ENCODE measurements at places on chromosomes 3 and 15. TPM values are rescaled to one million over a fixed set of nuclear protein-coding genes. Genes with fewer than 3 reads are reported as not detected.

Gene SLC25A36
- 86.7 TPM for total RNA-seq

GRCh38 chr3:63613561-63613960 lies 38.9 kb upstream of the SNTN start:
- no peak for DNase-seq

DNA sequence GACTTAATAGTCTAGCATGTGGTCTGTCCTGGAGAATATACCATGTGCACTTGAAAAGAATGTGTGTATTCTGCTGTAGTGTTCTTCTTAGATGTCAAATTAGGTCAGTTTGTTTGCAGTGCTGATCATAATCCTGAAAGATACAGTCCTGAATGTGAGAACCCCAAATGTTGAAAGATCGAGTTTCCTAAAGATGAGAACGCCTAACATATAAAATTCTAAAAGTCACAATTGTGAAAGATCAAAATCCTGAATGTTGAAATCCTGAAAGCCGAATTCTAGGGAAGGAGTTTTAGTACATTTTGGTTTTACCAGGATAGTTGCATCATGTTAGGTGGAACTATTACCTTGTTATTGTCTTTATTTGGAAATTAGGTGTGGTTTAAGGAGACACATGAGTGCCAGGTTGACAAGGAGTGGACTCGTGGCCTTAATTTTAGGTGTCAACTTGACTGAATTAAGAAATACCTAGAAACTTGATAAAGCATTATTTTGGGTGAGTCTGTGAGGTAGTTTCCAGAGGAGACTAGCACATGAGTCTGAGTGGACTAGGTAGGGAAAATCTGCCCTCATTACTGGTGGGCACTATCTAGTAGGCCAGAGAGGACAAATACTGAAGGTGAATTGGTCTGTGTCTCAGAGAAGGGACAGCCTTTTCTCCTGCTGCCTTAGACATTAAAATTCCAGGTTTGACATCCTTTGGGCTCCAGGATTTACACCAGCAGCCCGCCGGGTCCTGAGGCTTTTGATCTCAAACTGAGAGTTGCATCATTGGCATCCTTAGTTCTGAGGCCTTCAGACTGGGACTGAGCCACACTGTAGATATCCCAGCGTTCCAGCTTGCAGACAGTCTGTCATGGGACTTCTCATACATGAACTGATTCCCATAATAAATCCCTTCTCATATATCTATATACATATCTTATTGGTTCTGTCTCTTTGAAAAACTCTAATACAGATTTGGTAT lies 77.1 kb downstream of the LRRC28 start:
- DNase-seq, result no peak

DNA sequence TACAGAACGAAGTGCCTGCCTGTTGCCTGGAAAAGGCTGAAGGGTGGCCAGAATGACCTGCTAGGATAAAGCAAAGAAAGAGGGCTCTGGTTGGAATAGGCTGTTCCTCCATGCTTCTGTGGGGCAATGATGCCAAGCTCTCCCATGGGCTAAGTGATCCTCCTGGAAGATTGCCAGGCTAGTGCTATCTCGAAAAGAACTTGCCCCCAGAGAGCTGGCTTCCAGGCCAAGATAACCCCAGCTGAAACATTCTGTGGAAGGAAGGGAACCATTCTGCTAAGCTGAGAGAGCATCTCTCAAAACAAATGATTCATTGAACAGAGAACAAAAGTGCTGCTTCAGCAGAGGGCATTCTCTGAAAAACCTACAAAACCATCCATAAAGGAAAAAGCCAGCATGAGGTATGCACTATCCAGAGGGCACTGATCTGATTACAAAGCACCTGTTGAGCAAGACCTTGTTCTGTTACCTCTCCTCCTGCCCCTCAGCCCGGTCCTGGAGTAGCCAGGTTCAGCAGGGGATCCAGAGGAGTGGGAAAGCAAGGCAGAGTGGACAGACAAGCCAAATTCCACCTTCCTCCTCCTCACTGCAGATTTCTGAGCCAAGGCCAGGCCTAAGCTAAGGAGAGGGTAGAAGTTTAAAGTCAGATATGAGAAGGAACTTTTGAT lies 31.9 kb upstream of the SPRED1 start:
- no peak for DNase-seq

DNA sequence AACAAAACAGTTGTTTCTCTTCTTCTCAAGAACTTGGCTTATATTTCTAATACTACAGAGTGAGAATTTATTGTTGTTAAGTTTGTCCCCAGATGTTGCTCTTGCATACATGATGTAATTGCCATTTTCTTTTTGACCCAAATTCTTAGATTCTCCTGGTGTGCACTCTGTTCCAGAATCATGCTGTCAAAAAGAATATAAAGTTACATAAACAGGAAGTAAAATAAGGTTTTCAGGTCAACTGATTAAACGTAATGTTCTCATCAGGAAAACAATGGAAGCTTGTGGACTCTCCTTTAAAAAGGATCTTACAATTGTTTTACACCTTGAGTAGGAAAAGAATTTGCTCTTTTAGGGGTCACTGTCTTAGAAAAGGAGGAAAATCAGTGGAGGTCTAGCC lies 121.8 kb downstream of the ADAM10 start:
- DNase-seq, result no peak

Gene TLR9
- not detected for total RNA-seq

GRCh38 chr3:101171681-101172191 lies 148.6 kb downstream of the IMPG2 start:
- no peak for DNase-seq

DNA sequence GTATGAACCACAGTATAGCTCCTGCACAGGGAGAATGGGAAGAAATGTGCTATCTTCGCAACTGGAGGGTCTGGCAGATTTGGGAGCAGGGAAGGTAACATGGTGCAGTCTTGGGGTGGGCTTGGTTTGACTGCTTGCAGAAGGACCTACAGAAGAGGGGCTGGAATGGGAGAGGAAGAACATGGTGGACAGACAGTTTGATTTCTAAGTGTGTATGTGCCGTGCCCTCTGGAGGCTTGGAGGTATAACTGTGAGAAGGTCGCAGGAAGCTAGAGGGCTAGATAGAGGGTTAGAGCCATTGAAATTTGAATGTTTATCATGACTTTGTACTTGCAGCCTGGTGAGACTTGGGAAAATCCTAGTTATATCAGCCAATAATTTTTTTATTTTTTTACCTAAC lies 169.2 kb downstream of the SQOR start:
- DNase-seq, result no peak

DNA sequence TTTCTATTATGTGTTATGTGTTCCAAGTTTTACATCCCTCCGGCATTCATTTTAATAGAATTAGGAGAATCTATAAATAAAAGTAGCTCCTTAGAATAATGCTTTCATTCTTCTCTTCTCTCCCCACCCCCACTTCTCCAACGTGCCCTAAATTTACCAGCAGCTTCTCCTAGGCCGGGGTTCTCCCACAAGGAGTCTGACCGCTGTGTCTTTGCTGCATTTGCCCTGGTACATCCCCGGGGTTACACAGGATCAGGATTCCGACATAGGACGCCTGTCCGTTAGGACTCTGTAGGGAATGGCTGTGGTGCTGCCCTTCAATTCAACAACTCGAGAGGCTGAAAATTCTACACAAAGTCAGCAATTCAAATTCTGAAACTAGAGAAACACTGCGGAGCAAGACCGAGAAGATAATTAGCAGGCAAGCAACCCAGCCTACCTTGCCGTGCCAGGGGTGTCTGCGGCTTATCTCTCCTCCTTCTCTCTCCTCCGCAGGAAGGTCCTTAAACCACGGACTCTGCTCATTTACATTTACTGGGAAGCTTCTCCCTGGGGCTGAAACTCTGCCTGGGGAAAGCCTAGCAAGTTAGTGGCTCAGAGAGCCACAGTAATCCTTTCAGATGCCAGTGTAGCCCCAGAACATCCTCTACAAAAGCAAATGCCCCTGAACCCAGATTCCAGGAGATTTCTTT lies 18.8 kb downstream of the PCSK6 start:
- DNase-seq, result no peak

Gene SLCO2A1
- 7.5 TPM for total RNA-seq

- DNase-seq, result no peak
Observed at GRCh38 chr3:128009952-128010846, 42.0 kb upstream of the SEC61A1 start.

- DNase-seq, result no peak
Observed at GRCh38 chr3:168030577-168030976, 65.1 kb downstream of the GOLIM4 start.

DNA sequence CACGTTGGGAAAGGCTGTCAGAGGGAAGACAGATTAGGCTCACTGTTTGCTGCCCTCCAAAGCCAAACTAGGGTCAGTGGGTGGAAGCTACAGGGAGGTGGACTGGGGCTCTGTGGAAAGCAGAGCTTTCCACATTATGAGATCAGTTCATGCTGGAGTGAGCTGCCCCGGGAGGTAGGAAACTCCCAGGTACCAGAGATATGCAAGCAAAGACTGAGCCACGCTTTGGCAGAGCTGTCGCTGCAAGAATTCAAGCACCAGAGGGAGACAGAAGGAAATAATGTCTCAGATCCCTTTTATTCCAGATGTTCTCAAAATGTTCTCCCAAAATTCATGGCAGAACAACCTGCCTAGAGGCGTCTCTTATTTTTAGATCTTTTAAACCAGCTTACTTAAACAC lies 286.6 kb downstream of the WDR72 start:
- no peak for DNase-seq

Gene PAQR5
- total RNA-seq, result 2.6 TPM
